ENCODE measurements at places on chromosomes 7 and 10.

GRCh38 chr7:9955138-9955537, 1018.5 kb upstream of the PHF14 start:
- no peak for DNase-seq

GRCh38 chr7:134356421-134356936, 39.7 kb upstream of the SLC35B4 start:
- DNase-seq, result no peak

- DNase-seq, result no peak
These were observed 842 bp upstream of the SKIDA1 start for GRCh38 chr10:21526188-21526859.

DNA sequence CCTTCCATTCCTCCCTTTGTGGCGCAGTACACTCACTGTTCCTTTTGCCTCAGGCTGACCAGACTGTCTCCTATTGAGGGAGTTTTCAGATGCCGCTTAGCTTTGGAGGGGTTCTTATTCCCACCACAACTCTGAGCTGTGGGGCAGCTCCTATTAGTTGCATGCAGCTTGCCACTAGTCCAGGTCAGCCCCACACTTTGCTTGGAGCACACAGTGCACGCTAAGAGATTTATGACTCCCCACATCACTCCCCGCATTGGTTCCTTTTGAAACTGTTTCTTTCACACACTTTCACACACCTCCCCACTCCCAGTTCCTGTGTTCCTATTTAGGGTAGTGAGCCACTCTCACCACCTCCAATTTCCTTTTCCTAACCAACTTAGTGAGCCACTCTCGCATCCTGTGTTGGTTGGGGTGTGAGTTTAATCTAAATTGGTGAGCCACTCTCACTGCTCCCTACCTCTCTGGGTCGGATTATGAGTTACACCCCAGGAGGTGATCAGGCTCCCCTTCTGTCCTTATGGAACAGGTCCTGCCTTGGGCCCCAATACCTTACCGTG, 10.4 kb upstream of the ZNF485 start:
- no peak for DNase-seq

DNA sequence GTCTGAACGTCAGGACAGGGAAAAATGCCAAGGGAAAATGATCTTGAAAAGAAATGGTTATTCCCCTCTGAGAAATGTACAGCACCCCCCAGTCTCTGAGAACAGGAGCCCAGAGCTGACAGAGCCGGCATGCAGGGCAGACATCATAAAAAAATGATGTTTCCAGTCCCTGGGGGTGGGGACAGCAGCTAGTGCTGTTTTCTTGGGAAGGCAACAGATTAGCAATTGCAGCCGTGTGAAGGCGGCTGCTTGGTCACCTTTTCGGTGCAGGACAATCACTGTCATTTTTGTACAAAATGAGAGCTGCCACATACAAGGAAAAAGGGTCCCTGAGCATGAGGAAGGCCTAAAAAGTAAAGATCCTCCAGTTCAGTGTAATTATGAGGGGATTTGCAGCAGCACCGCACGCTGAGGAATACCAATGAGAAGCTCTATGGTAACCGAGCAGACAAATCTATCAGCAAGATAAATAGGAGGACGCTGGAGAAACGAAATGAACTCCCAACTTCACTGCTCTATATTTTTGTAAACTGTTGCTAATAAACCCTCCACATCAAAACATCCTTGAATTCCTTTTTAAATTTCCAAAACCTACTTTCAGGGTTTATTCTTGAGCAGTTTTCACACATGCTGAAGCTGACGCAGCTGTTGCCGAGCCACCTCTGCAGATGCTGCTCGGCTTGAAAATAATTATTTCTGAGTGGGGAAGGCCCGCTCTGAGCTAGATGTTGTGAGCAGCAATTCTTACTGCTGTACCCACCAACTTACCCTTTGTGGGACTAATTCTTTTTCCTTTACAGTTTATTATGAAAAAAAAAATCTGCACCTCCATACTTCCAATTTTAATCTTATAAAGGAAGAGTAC, 98.2 kb upstream of the NEBL start:
- DNase-seq, result no peak

DNA sequence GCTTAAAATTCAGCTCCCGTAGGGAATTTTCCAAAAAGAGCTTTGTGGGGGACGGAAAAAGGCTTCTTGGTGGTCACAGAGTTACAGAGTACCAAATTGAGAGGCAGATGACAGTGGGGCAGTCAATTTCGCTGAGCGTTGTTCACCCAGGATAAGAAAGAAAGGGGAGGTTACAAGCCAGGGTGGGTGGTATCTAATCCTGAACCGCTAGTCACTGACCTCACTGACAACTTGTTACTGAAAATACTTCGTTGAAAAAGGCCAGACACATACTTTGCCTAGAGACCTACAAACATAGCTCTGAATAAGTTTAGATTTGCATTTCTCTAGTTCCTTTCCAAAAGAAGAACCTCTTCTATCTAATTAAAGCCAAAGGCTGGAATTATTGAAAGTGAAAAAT, at the start of gene CTNNA3:
CTNNA3 (minus strand) TSS at position 167 of the 400 bp plus-strand sequence.
- no peak for DNase-seq

- DNase-seq, result no peak
These were observed at the start of gene KCND2 for GRCh38 chr7:120272701-120273475. Gene KCND2 (plus strand): TSS chr7:120273175.

DNA sequence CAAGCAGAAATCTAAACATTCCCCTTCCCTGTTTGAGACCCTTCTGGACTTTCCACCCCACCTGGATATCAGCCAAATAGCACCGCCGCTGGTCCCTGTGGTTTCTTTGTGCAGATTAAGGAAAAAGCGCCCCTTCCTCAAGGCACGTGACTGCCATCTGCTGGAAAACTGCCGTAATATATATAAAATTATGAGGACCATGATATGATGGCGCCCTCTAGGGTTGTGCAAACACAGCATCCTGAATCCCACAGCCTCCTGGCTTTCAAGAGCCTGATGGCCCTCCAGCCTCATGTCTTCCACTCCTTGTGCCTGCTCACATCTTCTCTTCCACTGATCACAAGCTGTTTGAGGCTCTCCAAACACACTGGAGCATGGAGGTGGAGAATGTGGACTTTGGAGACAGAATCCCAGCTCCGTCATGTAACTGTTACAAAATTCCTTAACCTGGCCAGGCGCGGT, 121.3 kb downstream of the MYL10 start:
- DNase-seq, result no peak

DNA sequence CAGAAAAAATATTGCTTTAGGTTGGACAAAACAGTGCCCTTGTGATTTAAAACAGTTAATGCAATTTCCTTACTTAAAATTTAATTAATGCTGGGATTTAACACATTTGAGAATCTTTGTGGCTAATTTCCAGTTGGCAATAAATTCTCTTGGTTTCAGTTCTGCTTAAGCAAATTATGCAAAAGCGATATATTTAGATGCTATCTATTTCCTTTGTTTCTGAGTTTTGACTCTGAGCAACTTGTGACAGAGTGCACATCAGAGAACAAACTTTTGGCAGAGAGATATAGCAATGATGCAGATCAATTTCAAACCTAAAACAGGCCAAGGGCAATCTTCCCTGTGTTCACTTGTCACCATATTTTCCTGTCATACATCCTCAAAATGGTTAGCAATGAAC, 933.6 kb upstream of the ZWINT start:
- DNase-seq, result no peak

DNA sequence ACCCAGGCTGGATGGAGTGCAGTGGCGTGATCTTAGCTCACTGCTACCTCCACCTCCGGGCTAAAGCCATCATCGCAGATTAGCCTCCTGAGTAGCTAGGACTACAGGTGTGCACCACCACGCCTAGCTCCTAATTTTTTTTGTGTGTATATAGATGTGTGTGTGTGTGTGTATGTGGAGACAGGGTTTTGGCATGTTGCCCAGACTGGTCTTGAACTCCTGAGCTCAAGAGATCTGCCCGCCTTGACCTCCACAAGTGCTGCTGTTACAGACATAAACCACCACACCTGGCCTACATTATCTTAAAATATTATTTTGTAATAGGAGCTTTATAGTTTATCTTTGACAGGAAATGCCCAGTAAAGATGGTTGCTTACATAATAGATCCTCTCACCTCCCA, 25.0 kb downstream of the FOXP2 start:
- DNase-seq, result no peak

DNA sequence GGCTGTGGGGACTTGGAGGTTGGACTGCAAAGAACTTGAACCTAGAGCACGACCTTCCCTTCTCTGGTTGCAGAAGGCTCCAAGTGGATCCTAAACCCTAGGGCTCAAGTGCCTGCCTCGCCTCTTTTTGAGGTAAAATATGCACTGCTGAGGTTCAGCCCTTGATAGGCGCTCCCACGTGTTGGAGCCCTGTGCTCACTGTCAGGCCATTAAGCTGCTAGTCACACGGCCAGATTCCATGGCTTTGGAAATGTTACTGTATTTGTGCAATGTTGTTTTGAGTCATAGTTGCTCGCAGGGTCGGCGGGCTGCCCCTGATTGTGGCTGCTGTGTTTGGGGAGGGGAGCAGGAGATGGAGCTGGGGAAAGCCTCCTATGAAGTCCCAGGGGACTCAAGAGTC, 39.8 kb upstream of the PCBD1 start:
- DNase-seq, result no peak

GRCh38 chr7:7311001-7311400, 128.7 kb downstream of the C1GALT1 start:
- no peak for DNase-seq

DNA sequence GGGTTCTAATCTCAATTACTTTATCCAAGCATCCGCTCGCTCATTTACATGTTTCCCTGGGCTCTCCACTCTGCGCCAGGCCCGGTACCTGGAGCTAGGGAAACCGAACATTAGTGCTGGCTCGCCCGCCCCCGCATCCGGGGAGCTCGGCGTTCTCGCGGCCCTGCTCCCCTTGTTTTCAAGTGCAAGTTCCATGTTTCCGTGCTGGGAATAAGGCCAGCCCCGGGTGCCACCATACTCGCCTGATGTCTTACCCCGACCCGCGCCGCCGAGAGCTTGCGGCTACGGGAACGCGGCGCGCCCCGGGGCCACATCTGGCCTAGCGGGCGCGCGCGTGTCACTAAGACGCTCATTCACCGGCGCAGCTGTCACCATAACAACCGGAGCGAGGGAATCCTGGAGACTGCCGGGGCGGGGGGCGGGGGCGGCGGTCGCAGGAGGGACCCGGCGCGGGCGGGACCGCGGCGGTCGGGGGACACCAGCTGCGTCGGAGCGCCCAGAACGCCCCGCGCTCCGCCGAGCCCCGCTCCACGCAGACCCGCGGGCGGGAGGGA, at the start of gene NEURL1:
NEURL1 (plus strand) TSS at position 344 of the 554 bp plus-strand sequence. CDS start 683 bp downstream, outside the sequence.
- no peak for DNase-seq
